GM23338 (cell line): ENCODE measurements at places on chromosomes 13 and 19. TPM values are rescaled to one million over a fixed set of nuclear protein-coding genes. Genes with fewer than 3 reads are reported as not detected.

DNA sequence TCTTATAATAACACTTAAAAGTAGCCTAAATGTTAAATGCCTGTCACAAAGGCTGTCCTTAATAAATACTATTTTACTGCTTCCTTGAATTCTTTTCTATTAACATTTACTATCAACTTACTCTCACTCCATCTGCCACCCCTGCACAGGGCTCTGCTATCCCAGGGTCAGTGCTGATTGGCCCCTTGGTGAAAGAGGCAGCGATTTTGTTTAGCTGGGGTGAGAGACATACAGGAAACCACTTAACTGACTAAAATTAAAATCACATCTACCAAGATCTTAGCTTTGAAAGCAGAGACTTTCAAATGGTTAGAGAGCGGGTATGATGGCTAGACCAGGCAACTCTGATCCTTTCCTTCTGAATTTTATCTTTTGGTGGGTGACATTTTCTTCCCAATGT is 149.9 kb upstream of the HTR2A start:
- peaks cover 19% of the 10 kb centered on the region; the same call in 1 of the 2 replicates for H3K4me1 ChIP-seq
- no peak overlapping the region for H3K4me3 ChIP-seq
- H3K27ac ChIP-seq, result no peak overlapping the region
- H3K27me3 ChIP-seq, result no peaks in the 10 kb centered on the region

GRCh38 chr19:2084993-2085720 is 11.0 kb downstream of the MOB3A start:
- H3K4me3 ChIP-seq, result no peak overlapping the region
- DNase-seq, result no peak
- no peaks in the 10 kb centered on the region for H3K36me3 ChIP-seq

DNA sequence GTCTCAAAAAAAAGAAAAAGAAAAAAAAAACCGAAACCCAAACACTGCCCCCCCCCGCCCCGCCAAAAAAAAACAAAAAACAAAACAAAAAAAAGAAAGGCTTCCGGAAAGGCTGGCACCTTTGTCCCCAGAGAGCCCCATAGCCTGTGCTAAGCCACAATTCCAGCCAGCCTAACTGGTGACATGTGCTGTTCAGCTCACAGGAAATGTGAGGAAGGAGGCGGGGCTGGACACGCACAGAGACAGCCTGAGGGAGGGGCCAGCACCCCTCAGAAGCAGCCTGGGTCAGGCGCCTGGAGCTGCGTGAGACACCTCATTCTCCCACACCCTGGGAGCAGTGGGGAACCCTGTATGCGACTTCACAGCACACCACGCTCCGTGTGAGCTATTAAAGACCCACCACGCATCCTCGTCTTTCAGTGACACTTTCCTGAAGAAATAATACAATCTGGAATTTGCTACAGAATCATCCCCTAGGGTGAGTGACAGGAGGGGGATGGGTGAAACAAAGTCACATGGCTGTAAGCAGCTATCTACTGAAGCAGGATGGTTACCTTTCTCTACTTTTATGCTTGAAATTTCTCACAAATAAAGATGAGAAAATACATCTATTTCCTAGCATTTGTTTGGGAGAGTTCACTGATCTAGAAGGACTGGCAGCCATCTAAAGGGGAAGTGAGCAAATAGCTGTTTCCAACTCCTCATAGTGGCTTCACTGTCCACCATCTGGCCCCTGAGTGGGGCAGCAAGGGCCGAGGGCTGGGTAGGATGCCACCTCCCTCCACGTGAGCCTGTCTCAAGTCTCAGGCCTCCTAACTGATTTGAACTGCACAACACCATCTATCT is 12.3 kb upstream of the SLC35E1 start:
- H3K36me3 ChIP-seq, result no peaks in the 10 kb centered on the region; the same call in 1 of the 2 replicates
- H3K4me1 ChIP-seq, result peaks cover 48% of the 10 kb centered on the region
- DNase-seq, result peak; percentile 89
- H3K27me3 ChIP-seq, result no peaks in the 10 kb centered on the region
- peak overlapping the region; percentile 44 for H3K4me3 ChIP-seq

GRCh38 chr13:107203146-107203847 is 635.4 kb upstream of the ARGLU1 start:
- H3K27me3 ChIP-seq, result no peaks in the 10 kb centered on the region
- H3K36me3 ChIP-seq, result no peaks in the 10 kb centered on the region
- peak; percentile 82 for DNase-seq

The ZNF763 gene
- total RNA-seq, result 0.87 and 2.2 TPM in 2 replicates

The ZNF729 gene
- total RNA-seq, result not detected in 2 replicates
